GM04503 (cell line): ENCODE measurements at places on chromosomes 1 and 21.

GRCh38 chr1:94305704-94306103 is 68.3 kb upstream of the ARHGAP29 start:
- no peak for DNase-seq

- no peak for DNase-seq
Observed at GRCh38 chr1:76583235-76583868, 283.9 kb upstream of the ST6GALNAC5 start.

DNA sequence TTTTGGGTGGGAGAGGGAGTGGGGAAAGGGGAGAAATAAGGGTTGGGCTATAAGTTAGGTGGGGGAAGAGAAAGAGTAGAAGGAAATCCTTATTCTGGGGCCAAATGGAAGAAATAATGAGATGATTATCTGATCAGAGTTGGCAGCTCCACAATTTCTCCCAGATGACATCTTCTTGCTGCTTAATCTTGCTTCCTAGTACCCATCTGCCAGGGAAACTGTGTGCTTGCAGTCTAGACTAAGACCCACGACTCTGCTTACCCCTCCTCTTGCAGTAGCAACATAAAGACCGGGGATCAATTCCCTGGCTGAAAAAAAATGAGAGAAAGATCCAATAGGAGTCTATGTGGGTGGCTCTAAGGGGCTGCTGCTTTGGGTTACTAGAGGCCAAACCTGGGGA is 95.6 kb downstream of the PAPPA2 start:
- DNase-seq = no peak

- DNase-seq = peak; percentile 6
Observed at GRCh38 chr1:70528590-70529333, 117.7 kb downstream of the CTH start.

DNA sequence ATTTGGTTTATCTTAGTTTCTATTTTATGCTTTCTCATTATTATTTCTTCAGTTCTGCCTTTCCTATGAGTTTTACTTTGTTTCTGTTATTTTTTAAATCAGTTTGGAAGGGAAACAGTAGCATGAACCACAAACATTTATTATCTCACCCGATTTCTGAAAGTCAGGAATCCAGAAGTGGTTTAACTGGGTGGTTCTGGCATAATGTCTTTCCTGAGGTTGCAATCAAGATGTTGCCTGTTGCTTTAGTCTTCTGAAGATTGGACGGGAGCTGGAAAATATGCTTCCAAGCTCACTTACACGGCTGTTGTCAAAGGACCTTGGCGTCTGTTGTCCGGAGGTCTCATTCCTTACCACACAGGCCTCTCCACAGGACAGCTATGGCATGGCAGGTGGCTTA is 50.4 kb downstream of the SNRPE start:
- no peak for DNase-seq

GRCh38 chr1:186708694-186709097 is 28.5 kb upstream of the PTGS2 start:
- DNase-seq = no peak

GRCh38 chr1:227767401-227768124 is 32.3 kb downstream of the SNAP47 start:
- DNase-seq = no peak

- no peak for DNase-seq
Observed at GRCh38 chr21:22711636-22712035, 1713.4 kb downstream of the NCAM2 start.

GRCh38 chr1:150065184-150065871 is 2.2 kb upstream of the VPS45 start:
- no peak for DNase-seq

DNA sequence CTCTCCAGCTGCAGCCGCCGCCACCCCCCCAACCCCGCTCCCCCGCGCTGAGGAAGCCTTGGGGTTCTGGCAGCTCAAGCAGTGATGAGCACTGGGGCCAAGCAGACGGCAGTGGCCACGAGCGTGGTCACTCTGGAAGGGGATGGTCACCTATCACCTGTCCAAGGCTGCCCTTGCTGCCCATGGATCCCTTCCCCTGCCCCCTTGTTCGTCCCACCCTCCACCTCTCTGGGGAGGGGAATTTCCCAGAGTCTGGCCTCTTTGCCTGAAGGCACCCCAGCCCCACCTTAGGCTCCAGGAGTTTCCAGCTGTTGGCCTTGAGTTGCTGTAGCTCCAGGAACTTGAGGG is 7.2 kb upstream of the SMIM12 start:
- DNase-seq = no peak
